ENCODE measurements at places on chromosomes 3 and 15. TPM values are rescaled to one million over a fixed set of nuclear protein-coding genes. Genes with fewer than 3 reads are reported as not detected.

The TM4SF4 gene
- not detected for total RNA-seq

The TMEM45A gene
- 1.1 TPM for total RNA-seq

The ERICH6 gene
- total RNA-seq: 0.81 TPM

The MCTP2 gene
- total RNA-seq: 48.7 TPM

The GRK7 gene
- total RNA-seq: not detected

The GUCA1C gene
- not detected for total RNA-seq

The IGSF11 gene
- 0.38 TPM for total RNA-seq

The SAMD7 gene
- not detected for total RNA-seq

The GABRR3 gene
- not detected for total RNA-seq

The PAQR9 gene
- total RNA-seq: not detected

The NIPA2 gene
- 47.1 TPM for total RNA-seq

The ACTRT3 gene
- 0.43 TPM for total RNA-seq

The ATP8B4 gene
- total RNA-seq: 19.9 TPM

The BCL2A1 gene
- 12.3 TPM for total RNA-seq

The STXBP5L gene
- not detected for total RNA-seq

The GCNT3 gene
- total RNA-seq: not detected

The POC1A gene
- 24.8 TPM for total RNA-seq

The HDC gene
- total RNA-seq: not detected

The SIDT1 gene
- 25.5 TPM for total RNA-seq

The TNFAIP8L3 gene
- not detected for total RNA-seq

The ISY1 gene
- total RNA-seq: 66.2 TPM

The HRG gene
- not detected for total RNA-seq

The CCRL2 gene
- total RNA-seq: 5.4 TPM

The NPHP3 gene
- total RNA-seq: 24.1 TPM

The FGD5 gene
- 0.10 TPM for total RNA-seq

The MESP1 gene
- 3.2 TPM for total RNA-seq

The ZBTB20 gene
- total RNA-seq: 6.3 TPM

The CIB2 gene
- 1.1 TPM for total RNA-seq

The CD200 gene
- 9.1 TPM for total RNA-seq

The DYNLT2B gene
- 24.0 TPM for total RNA-seq

The LTF gene
- not detected for total RNA-seq

The CAMP gene
- total RNA-seq: not detected

The GPR156 gene
- not detected for total RNA-seq

The CHRNA7 gene
- total RNA-seq: not detected

The FBXW12 gene
- not detected for total RNA-seq

The GOLGA8T gene
- not detected for total RNA-seq

The CILP gene
- not detected for total RNA-seq

The INSYN1 gene
- total RNA-seq: not detected

The P4HTM gene
- 48.4 TPM for total RNA-seq

The RGMA gene
- total RNA-seq: 0.23 TPM

The ANKRD63 gene
- total RNA-seq: not detected

The ZNF502 gene
- 0.86 TPM for total RNA-seq

The KCNMB3 gene
- 1.3 TPM for total RNA-seq

The ANKUB1 gene
- not detected for total RNA-seq

The NEDD4 gene
- total RNA-seq: 9.8 TPM

The ARHGEF26 gene
- total RNA-seq: 0.13 TPM

The SLC33A1 gene
- total RNA-seq: 31.6 TPM

The SCG5 gene
- 3.8 TPM for total RNA-seq

The ZNF662 gene
- 0.10 TPM for total RNA-seq

The NEK11 gene
- 1.4 TPM for total RNA-seq

The HYAL1 gene
- 0.35 TPM for total RNA-seq

The RBM5 gene
- 157 TPM for total RNA-seq

The GOLGA6L4 gene
- total RNA-seq: 1.7 TPM

The EPHB1 gene
- total RNA-seq: 0.80 TPM

The COLQ gene
- 3.6 TPM for total RNA-seq

Measured in activated CD4-positive, alpha-beta memory T cell treated with anti-CD3 and anti-CD28 coated beads, Interleukin-2, amount 10 ng/mL, durations not matched to agents 7 days and 5 days (primary cell).